ENCODE measurements at places on chromosomes 13 and 19.

DNA sequence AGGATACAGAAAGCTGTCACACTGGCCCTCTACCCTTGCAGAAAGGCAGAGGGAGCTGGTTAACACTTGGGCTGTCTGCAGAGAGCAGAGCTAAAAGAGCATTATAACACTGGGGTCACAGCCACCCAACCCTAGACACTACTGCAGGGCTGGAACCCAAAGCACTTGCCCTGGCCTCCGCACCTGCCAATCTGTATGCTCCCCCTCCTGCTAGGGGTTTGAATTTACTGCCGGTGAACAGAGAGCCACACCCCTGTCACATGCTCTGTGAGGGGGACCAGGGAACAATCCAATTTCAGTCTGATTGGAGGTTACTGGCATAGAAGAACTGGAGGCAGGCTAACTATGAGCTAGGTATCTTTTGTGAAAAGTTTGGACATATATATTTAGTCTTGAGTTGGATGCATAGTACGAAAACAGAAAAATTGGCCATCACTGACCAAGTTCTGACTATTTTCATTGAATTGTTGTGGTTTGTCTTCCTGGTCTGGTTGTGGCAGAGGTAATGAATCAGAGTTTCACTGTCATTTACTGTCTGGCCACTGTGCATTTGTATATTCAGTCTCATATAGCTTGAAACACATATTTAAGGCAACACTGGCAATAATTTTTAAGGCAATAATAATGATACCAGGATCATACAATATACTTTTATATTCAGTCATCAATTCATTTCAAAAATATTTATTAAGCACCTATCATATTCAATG lies 504.3 kb upstream of the ATXN8OS start:
- DNase-seq, result no peak

DNA sequence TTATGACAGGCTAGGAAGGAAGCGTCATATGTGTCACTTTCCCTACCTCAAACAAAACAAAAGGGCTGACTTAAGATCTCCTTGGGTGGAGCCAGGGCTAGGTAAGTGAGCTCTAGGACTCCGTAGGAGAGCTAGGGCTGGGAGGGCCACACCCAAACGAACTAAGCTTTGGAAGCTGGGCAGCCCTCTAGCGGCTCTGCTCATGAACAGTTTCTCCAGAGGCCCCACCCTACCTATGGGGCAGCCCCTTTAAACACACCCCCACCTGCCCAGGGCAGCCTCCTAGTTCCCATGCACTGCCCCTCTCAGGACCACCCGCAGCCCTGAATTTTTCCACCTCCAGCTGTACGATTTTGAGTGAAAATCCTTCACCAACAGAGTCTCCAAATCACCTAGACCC lies 3.5 kb downstream of the PEG3 start:
- no peak for DNase-seq

GRCh38 chr13:112053167-112053743 lies 13.7 kb upstream of the SOX1 start:
- DNase-seq, result no peak

DNA sequence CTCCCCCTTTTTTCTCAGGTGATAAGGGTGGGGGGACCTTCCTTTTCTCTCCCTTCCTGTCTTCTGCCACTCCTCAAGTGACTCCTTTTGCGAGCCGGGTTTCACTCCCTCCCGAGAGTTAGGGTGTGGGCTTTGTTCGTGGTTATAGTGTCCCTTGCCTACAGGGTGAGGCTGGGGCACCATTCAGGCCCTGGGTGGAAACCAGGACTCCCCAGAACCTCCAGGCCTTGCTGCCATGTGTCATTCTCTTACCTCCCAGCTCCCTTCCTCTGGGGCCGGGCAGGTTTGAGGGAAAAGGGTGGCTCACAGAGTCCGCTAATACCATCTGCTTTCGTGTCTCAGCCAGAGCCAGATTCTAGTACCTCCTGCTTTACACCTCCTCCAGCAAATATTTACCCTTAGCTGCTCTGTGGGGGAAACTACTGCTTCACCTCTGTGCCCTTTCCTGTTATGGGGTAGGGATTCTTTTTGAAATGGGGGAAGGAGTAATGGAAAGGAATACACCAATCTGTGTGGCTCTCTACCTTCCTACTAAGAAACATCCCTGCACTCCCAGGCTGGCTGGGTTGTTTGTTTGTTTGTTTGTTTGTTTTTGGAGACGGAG lies 2.8 kb downstream of the ACTN4 start:
- no peak for DNase-seq

DNA sequence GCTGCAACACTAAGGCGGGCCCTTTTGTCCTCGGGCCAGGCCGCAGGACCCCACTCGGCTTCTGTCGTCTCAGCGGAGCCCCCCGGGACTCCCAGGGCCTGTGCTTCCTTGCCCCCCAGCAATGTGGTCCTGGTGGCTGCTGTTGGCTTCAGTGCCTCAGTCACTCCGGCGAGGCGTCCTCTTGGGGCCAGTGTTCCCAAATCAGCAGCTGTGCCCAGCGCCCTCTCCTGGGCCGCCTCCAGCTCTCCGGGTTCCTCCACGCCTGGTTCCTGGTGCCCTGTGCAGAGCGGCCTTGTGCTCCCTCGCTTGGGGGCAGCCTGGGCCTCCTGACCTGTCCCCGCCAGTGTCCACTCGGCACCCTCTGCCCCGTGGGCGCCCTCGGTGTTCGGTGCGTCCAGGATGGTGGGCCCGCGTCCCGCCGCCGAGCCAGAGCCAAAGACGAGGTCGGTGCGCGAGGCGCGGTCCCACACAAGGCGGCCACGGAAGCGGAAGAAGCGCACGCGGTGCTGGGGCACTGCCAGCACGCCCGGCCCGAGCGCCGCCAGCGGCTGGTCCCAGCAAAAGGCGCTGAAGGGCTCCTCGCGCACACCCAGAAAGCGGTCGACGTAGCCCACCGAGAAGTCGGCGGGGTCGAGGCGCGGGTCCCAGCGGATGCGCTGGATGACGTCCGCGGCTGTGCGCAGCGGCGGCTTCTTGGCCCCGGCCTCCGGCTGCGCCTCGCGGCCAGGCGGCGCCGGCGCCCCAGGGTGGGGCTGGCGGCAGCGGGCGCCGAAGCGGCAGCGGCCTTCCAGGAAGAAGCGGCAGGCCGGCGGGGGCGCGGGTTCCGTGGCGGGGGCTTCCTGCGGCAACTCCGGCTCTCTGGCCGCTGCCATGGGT lies 685 bp downstream of the LENG9 start:
- DNase-seq, result peak; percentile 77

DNA sequence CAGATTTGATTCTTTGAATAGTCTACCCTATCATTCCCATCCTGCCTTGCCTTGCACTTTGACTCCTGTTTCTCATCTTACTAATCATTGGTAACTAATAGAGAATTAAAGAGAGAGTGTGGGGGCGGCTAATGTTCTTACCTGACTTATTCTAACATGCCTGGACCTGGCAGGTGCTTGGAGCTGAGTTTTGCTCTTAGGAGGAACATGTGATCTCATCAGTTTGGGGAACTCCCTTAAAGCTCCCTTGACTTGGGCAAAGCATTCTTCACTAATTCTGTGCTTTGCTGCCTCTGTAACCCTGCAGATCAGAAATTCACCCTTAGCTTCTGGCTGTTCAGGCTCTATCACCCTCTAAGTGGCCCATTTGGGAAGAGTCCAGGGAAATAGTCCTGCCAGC lies 861.1 kb downstream of the GPC5 start:
- no peak for DNase-seq

DNA sequence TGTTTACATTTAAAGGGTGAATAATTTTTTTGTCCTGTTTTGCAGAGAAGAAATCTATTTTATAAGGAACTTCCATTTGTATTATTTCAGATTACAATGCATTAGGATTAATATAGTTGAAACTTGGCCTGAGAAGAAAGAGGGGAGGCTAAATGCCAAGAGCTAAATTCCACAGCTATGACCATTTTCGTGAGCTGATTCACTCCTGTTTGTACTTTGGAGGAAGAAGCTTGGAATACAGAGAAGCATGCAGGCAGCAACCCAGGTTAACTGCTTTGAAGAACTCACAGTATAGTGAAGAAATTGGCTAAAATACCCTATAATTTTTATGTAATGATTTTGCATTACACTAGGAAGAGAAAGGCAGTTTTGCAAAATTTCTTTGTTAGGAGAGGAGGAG lies 309.4 kb upstream of the KLF12 start:
- no peak for DNase-seq

DNA sequence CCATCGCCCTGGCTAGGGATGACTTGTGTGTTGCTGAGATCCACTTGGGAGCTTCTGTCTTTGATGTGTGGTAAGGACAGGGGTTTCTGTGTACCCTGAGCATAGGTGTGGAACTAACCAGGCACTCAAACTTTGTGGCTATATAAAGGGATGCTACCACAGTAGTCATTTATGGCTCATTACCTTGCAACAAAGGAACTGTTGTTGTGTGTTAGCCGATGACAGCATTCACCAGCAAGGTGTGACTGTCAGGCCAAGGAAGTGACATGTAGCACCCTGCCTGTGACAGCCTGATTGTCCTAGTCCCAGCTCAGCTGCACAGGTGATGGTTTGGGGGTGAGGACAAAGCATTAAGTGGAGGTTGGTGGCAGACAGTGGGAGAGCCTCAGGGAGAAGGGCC lies 73.6 kb downstream of the COG3 start:
- no peak for DNase-seq

- DNase-seq, result no peak
Measured at GRCh38 chr13:54357284-54357933, 1328.8 kb downstream of the OLFM4 start.

GRCh38 chr19:14183741-14184350 lies 22.1 kb downstream of the ADGRL1 start:
- no peak for DNase-seq

- DNase-seq, result no peak
Measured at GRCh38 chr13:104810242-104810641, 1725.2 kb downstream of the EFNB2 start.

GRCh38 chr19:810077-810855 lies 11.5 kb downstream of the PLPPR3 start:
- DNase-seq, result no peak

- DNase-seq, result no peak
Measured at GRCh38 chr19:45901432-45901911, 941 bp downstream of the MYPOP start.

DNA sequence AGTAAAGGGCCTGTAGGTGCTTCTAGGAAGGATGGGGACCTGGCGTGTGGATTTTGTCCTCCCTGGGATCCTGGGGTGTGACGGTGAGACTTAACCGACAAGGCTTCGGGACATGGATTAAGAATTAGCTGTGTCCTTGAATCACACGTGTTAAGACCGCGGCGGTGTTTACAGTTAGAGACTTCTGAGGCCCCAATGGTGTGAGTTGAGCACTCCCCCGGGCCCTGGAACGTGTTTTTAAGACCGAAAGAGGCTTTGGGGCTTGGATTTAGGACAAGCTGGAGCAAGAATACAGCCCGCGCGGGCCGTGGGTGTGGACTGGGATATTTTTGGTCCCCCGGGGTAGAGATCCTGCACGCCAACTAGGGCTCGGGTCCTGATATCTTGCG lies 1.2 kb upstream of the SLC27A1 start:
- no peak for DNase-seq

DNA sequence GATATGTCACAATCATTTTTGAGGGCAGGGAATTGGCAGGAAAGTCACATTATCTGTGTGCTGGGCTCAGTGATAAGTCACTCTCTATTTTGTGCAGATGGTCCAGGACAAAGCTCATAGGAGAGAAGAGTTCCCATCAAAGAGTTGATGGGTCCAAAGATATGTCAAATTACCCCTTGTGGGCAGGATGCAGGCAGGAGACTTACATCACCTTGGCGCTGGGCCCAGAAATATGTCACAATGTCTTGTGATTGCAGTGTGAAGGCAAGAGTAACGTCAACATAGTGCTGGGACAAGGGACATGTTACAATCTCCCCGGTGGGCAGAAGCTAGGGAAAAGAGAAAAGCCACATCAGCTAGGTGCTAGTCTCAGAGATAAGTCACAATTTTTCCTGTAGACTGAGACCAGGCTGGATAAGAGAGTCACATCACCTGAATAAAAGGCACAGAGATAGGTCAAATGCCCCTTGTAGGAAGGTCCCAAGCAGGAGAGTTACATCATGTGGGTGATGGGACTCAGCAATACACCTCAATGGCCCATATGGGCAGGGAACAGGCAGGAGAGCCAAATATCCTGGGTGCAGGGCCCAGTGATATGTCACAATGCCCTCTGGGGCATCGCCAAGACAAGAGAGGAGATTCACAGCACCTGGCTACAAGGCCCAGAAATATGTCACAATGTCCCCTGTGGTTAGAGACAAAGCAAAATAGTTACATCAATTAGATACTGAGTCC lies 47.9 kb downstream of the ZNF99 start:
- DNase-seq, result no peak

- DNase-seq, result no peak
Measured at GRCh38 chr13:28958441-28958840, 138.3 kb downstream of the MTUS2 start.

DNA sequence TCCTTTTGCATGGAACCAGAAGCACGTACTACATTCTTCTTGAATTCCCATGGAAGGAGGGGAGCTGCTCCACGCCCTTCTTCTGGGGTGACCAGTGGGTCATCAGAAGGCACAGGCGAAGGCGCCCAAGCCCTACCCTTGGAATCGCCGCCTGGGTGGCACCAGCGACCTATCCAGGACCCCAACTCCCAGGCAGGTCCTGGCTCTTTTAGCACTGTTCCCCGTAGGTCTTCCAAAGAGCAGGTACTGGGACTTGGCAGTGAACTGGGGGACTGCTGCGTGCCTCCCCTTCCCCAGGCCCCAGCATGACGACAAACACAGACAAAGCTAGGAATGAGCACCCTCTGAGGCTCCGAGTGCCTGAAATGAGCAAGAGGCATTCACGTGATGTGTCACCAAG lies 45.0 kb downstream of the CEBPG start:
- DNase-seq, result no peak

DNA sequence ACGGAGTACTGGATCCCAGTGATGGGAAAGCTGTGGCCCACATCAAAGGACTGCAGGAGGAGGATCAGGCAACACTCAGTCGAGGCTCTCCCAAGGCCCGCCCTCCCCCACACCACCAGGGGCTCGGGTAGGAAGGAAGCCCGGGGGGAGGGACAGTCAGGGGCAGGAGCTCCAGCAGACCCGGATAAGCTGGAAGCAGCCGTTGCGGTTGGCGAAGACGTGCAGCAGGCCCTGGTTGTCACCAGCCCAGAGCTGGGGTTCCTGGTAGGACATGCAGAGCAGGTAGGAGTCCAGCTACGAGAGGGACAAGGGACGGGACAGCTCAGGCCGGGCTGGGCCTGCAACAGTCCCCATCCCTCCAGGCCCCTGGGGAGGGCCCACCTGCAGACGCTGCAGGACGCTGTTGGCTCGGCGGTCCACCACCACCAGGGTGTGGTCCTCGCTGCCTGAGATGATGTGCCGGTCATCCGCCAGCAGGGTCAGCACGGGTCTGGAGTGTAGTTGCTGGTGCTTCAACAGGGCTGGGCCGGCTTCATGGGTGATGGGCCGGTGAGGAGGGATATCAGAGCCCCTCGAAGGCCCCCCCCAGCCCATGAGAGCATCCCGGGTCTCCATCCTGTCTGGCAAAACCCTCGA lies 1.9 kb downstream of the GNG14 start:
- no peak for DNase-seq

DNA sequence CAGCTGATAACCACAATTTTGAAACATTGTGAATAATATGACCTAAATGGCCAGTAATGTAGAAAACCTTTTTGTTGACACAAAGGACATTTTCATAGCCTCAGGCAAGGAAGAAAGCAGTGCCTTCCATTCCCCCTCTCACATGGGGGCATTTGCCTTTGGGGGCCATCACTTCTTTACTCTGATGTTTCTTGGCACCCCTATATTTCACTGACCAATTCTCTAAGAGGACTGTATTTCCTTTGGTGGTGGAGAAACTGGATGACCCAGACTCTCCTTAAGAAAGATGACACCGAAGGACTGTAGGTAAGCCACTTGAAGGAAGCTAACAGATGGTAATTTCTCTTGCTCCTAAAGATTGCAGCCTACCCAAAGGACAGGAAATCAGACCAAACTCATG lies 254.6 kb downstream of the DCLK1 start:
- no peak for DNase-seq

- no peak for DNase-seq
Measured at GRCh38 chr13:48731957-48732569, 78.3 kb downstream of the CYSLTR2 start.

All from substantia nigra (tissue), 51 donors.